ENCODE measurements at places on chromosomes 6 and 20. TPM values are rescaled to one million over a fixed set of nuclear protein-coding genes. Genes with fewer than 3 reads are reported as not detected.

The BMP6 gene
- 0.69 TPM for polyA plus RNA-seq

The SYNGAP1 gene
- 5.3 TPM for polyA plus RNA-seq

The PRDM1 gene
- polyA plus RNA-seq: 3.7 TPM

The POM121L2 gene
- not detected for polyA plus RNA-seq

The NECAB3 gene
- 11.7 TPM for polyA plus RNA-seq

The E2F1 gene
- 2.6 TPM for polyA plus RNA-seq

The F13A1 gene
- polyA plus RNA-seq: not detected

The TFAP2C gene
- not detected for polyA plus RNA-seq

GRCh38 chr6:169766232-169766631 is 14.8 kb downstream of the ERMARD start:
- no peak for DNase-seq

DNA sequence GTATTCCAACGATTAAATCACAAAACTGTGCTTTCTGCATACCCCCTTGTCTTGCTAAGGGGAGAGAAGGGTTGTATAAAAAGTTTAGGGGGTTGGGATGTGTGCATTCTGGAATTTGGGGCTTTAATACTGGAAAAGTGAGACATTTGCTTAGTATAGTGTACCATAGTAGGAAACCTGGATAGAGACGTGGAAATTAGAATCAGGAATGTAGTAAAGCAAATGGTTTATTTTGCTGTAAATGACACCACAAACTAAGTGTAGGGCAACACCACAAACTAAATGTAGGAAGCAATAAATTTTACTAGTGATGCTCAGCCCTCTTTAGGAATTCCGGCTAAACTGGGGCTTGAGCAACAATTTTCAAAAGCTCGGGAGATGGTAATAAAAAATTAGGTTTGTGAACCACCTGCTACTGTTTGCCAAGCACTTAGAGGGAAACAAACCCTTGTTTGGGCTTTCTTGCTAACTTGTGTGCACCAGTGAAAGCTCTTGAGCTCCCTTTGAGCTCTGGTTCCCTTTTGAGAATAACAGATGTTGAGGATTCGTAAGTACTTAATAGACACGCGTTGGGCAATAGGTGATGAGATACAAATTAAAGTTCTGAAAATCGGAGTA is 13.8 kb downstream of the BRD2 start:
- DNase-seq: no peak

DNA sequence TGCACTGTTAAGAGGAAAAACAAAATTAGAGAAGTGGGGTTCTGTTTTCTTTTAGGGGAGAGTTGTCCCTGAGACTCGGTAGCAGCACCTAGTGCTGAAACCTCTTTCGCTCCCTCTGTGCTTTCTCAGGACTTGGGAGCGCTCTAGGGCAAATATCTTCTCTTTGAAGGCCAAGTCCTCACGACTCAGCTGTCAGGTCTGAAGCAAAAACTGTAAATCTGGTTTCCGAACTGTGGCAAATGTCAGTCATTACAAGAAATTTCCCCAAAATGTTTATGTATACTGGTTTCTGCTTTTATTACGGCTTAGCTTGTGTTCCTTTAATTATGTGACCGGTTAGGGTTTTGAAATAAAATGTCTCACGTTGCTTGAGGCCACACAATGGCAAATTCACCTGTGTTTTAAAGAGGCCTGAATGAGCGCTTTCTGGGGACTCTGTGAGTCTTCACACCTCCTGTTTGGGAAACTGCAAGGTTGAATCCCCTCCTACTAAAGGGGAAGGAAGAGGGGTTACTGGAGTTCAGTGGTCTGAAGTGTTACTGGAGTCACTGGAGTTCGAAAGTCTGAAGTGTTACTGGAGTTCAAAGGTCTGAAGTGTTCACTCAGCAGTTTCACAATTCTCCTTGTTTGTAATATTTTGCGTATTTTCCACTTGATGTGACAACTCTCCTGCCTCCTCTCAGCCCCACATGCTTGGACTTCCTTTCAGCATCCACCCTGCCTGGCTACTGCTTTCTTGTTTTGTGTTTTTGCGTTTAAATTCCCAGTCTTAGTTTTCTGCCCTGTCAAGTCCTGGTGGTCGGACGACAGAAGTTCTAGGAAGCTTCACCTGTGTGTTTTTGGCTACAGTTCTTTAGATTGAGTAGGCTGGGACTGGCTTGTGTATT is 1.6 kb downstream of the SMPDL3A start:
- no peak for DNase-seq

DNA sequence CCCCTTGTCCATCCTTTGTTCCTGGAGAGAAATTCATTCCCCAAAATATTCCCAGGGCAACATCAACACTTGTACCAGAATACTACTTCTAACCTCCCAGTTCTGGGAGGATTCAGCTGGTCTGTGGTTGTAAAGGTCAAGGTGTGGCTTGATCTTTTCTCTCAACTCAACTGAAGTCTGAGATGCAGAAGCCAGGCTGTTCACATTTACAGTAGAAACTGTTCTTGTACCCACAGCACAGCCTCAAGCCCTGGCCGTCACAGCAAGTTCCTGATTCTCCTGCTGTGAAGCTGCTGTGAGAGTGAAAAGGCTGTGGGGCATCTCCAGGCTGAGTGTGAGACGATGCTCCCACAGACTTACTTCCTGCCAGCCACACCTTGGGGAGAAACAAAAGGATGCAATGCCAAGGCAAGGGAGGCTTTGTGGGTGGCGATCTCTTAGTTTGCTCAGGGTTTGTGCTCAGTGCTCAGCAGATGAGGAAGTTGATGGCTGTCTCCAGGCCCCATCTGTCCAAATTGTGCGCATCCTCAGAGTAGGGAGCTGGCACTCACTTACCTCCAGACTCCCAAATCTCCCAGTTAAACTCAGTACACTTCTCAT is 143.9 kb upstream of the FOXA2 start:
- no peak for DNase-seq

DNA sequence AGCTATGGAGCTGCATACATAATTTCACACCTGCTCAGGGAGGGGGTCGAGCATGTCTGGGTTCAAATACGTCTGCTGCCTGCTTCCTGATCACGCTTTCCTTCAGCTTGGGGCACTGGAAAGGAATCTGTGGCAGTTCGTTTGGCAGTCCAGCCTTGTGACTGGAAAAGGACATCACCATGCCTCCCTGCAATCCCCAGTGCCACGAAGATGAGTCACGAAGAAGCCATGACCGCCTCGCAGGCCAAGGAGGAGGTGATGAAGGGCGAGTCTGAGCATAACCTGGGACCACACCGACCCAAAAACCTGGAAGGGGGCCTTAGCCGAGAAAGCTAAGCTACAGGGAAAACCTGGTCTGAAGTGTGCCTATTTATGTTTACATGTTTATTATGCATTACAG is 13.1 kb downstream of the JAG1 start:
- no peak for DNase-seq

DNA sequence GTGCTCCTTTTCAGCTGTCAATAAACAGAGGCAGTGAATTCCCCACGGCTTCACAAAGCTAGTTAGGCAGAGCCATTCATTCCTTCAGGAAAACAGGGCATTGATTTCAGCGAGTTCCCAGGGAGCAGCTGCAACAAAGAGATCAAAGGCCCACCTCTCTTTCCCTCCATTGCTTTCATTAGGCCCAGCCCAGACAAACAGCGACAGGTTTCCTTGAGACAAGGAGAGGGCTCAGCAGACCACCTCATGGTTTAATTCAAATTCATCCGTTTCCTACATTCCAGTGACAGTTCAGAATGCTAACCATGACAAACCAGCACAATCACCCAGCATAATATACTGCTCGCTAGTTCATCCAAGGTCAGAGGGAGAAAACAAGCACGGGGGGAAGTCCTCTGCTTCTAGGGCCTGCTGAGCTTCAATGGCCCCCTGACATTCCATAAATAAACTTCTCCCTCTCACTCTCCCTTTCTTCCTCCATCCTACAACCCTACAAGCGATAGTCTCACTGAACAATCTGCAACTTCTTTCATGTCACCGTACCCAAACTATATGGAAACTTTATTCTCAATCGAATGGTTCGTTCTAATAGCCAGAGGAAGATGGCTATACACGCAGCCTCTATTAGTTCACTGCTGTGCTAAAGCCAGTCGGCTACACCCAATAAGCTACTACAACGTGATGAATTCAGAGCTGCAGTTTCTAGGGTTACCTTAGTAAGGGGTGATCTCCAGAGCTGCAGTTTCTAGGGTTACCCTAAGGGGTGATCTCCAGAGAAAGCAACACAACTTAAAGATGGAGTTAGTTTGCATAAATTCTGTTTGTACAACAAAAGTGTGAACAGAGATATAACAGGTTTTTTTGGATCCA is 34.7 kb downstream of the PLAGL1 start:
- DNase-seq: no peak

DNA sequence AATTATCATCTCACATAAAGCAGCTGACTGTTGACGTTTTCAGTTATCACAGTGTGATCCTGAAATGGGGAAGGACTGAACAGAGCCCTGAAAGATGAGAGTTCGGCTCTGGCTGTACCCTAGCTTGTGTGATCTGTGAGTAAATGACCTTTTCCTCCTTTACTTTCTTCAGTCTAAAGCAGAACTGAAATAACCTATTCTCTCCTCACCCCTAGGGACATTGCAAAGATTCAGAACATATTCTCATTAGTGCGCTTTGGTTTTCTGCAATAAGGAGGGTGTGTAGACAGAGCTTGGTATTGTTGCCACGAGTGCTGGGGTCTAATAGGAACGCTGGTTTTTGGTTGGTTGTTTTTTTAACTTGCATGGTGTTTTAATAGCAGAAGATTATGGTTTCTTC is 16.7 kb downstream of the FARS2 start:
- no peak for DNase-seq

GRCh38 chr6:107657373-107657754 is 166.7 kb downstream of the SCML4 start:
- no peak for DNase-seq

- no peak for DNase-seq
These were observed 2.5 kb upstream of the TMEM14C start for GRCh38 chr6:10720265-10720959.

- DNase-seq: no peak
These were observed 403.7 kb downstream of the CDH26 start for GRCh38 chr20:60361761-60362395.

- no peak for DNase-seq
These were observed 66.5 kb downstream of the ADTRP start for GRCh38 chr6:11711984-11712711.

DNA sequence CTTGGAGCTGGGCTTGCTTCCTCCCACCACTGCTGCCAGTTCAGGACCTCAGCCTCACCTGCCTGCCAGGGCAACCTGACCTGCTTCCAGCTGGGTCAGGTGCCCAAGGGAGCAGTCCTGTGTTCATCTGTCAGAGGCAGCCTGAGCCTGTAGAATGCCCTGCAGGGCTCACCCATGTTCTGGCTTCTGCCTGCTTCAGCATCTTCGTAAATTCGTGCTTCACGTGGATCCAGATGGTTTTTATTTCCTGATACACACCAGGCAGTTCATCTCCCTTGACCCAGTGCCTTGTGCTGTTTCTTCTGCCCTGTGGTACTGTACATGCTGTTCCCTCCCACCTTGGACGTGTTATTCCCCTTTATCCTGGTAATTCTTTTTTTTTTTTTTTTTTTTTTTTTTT is 50.2 kb downstream of the ARID1B start:
- DNase-seq: no peak

- DNase-seq: no peak
These were observed 104.4 kb upstream of the CD93 start for GRCh38 chr20:23190557-23190956.

DNA sequence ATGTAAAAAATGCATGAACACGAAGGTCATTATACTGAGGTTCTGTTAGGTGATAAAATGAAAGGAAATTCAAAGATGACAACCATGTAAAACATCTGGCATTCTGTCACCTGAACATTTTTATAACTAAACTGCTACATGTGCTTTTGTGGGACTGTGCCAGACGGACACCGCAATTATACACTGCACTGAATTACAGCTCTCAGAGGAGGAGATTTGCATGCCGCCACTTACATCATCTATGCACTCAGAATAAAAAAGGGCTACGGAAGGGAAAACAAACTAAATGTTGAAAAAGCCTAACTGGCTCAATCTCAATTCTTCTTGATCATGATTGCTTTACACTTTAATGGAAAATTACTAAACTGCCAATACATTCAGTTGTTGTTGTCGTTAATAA is 614.0 kb upstream of the EYS start:
- DNase-seq: no peak

DNA sequence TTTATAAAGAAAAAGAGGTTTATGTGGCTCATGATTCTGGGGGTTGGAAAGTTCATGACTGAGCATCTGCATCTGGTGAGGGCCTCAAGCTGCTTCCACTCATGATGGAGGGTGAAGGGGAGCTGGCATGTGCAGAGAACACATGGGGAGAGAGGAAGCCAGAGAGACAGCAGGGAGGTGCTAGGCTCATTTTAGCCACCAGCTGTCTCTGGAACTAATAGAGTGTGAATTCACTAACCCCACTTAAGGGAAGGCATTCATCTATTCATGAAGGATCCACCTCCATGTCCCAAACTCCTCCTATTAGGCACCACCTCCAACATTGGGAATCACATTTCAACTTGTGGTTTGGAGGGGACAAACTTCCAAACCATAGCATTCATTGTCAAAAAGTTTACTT is 137.3 kb upstream of the PMEPA1 start:
- no peak for DNase-seq

GRCh38 chr20:54668271-54669039 is 193.1 kb downstream of the DOK5 start:
- no peak for DNase-seq

GRCh38 chr6:170533792-170534191 is 19.3 kb downstream of the PSMB1 start:
- DNase-seq: no peak

DNA sequence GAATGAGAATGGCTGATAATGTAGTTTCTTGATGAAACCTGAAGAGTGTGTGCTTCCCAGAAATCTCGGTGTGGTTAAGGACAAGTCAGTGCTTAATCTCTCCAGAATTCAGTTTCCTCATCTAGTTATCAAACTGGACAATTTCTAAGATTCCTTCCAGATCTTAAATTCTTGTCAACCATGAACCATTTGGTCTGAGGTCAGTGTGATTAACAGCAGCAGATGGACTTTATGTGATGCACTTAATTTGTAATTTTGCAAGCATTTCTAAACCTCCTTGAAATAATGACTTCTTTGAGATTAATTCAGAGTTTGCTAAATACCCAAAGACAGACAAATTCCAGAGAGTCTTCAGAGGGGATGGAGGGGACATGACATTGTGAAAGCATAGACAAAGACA is 160.3 kb downstream of the KIF16B start:
- DNase-seq: no peak

All from AG04450 (cell line).